Mesenchymal stem cell (in vitro differentiated cells and primary cell): ENCODE measurements at places on chromosomes 11 and 22.

DNA sequence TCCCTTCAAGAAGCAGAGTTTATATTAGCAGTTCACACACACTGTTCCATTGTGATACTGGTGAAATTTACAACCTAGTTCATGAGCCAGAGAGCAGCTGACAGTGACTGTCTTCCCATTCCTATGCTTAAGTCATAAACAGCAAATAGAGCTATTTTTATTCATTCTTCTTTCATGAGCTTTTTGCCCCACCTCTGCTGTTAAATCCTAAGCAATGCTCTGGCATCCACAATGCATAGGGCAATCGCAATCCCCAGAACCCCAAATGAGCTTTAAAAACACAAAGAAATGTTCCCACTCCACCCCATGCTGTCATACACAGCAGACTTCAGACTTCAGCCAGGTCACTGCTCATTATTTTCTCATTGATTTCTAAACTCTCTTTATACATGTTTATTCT, 307.5 kb downstream of the ETS1 start:
- no peaks in the 10 kb centered on the region for H3K36me3 ChIP-seq
- peaks cover 2% of the 10 kb centered on the region for H3K4me1 ChIP-seq
- no peaks in the 10 kb centered on the region for H3K27me3 ChIP-seq
- peak; percentile 75 for DNase-seq
- H3K4me3 ChIP-seq: no peak overlapping the region

DNA sequence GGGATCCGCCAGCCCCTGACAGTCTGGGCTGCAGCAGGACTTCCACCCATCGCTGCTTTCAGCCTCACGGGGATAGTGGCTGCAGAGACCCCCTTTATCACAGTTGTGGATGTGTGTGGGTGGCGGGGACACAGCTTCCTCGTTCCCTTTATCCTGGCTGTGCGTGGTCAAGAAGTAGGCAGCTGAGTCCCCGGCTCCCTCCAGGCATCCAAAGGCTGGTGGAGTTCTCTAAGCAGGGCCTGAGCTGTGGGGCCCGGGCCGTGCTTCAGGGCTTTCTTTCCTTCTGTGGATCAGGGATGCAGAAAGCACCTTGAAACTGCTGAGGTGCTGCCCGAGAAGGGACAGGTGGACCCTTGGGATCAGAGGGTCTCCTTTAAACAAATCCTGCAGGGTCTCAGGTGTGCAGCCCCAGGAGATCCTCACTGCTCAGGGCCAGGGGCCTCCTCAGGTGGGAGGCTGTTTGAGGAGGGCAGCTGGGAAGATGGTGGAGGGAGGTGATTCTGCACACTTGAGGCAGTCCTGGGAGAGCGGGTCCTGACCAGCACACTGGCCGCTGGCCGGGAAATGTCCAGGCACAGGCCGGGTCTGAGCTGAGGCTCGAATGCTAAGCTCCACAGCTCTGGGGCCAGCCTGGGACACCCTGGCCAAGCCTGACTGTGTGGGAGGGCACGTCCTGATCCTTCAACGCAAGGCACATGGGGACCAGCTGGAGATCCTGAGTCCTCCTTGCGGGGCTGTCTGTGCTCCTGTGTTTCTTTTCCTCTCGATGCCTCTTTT, 1024.3 kb downstream of the BRD1 start:
- H3K4me3 ChIP-seq: no peak overlapping the region
- H3K27me3 ChIP-seq: no peaks in the 10 kb centered on the region
- no peak for DNase-seq
- H3K4me1 ChIP-seq: no peaks in the 10 kb centered on the region

- peaks cover 55% of the 10 kb centered on the region for H3K27me3 ChIP-seq
- no peaks in the 10 kb centered on the region for H3K36me3 ChIP-seq
- DNase-seq: peak; percentile 38
- H3K27ac ChIP-seq: no peak overlapping the region
- H3K4me1 ChIP-seq: peaks cover 2% of the 10 kb centered on the region
Observed at GRCh38 chr22:43884600-43885318, 7.1 kb downstream of the PNPLA5 start.

DNA sequence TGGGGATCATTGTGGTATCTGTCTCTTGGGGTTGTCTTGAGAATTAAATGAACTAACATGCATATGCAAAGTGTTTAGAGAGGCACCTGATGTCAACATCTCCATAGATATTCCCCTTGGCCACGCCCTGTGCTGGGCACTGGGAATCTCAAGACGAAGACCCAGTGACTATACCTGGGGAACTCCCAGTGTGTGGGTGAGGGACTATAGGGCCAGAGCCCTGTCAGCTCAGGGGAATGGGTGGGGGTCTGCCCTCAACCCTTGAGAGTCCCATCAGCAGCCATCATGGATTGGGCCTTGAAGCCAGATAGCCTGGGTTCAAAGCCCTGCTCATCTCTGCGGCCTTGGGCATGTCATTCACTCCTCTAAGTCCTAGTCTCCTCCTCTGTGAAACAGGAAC, 21.6 kb upstream of the LMO1 start:
- no peak overlapping the region for H3K4me3 ChIP-seq
- no peaks in the 10 kb centered on the region for H3K36me3 ChIP-seq
- H3K27ac ChIP-seq: no peak overlapping the region
- peaks cover 33% of the 10 kb centered on the region for H3K27me3 ChIP-seq
- no peak for DNase-seq

DNA sequence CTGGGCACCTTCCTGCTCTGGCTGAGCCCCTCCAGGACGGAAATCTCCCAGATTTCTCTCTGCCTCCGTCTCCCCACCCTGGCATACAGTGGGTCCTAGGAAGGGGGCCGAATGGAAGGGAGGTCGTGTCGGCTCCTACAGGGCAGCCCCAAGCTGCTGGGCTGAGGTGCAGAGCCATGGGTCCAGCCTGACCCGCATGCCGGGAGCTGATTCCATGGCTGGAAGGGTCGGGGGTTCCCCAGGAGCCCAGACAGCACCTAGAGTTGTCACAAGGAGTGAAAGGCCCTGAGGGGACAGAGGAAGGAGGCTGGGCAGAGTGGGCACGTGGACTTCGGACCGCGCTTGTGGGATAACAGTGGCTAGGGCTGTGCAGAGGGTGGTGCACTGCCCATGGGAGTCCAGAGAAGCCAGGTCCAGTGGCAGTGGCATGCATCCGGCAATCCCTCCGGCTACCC, 16.5 kb downstream of the CCND1 start:
- H3K27ac ChIP-seq: no peak overlapping the region
- DNase-seq: no peak
- H3K4me1 ChIP-seq: peaks cover 17% of the 10 kb centered on the region
- no peaks in the 10 kb centered on the region for H3K27me3 ChIP-seq

DNA sequence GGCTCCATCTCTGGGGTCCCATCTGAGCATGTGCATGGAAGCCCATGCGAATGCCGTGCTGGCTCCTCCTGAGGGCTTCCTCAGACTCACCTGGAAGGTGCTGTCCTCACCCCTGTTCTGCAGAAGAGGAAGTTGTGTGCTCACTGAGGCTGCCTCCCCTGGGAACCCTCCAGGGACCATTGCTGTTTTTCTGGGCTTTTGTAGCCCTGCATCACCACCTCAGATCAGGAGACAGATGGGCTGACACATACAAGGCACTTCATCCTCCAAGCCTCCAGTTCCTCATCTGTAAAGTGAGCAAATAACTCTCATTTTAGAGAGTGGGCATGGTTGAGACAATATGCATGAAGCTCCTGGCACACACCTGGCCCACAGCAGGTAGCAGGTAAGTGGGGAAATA, 12.1 kb upstream of the LRRC32 start:
- DNase-seq: no peak
- H3K4me3 ChIP-seq: no peak overlapping the region

- no peaks in the 10 kb centered on the region for H3K36me3 ChIP-seq
- no peaks in the 10 kb centered on the region for H3K27me3 ChIP-seq
- no peak for DNase-seq
- H3K4me3 ChIP-seq: no peak overlapping the region
Observed at GRCh38 chr11:95768521-95768920, 21.1 kb downstream of the FAM76B start.

GRCh38 chr11:92850296-92850826, 119.1 kb upstream of the MTNR1B start:
- H3K27me3 ChIP-seq: no peaks in the 10 kb centered on the region
- peaks cover 2% of the 10 kb centered on the region for H3K36me3 ChIP-seq
- H3K4me1 ChIP-seq: peaks cover 5% of the 10 kb centered on the region
- H3K27ac ChIP-seq: no peak overlapping the region
- no peak for DNase-seq

DNA sequence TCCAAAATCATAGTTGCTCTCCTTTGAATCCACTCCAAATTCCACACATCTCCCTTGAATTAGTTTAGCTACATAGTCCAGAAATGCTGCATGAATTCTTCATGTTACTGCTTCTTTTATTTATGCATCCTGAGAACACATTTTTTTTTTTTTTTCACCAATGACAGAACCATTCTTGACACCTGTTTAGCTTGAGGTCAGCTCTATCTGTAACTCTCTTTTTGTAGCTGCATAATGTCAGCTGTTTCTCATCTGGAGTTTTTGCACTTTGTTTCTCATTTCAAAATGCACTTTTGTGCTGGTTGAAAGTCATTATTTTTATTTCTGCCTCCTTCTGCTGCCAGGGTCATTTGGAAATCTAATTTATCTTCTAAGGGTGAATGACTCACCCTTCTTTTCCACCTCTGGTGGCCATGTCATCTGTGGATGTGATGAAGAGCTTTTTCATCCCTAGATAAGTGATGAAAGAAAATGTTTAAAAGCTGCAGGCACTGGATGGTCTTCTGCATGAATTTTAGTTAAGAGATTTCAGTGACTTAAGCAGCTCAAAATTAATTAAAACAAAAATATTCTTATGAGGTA, 93.7 kb downstream of the JRKL start:
- H3K4me1 ChIP-seq: peaks cover 10% of the 10 kb centered on the region
- no peaks in the 10 kb centered on the region for H3K27me3 ChIP-seq
- no peak overlapping the region for H3K27ac ChIP-seq
- H3K4me3 ChIP-seq: no peak overlapping the region
- no peaks in the 10 kb centered on the region for H3K36me3 ChIP-seq

DNA sequence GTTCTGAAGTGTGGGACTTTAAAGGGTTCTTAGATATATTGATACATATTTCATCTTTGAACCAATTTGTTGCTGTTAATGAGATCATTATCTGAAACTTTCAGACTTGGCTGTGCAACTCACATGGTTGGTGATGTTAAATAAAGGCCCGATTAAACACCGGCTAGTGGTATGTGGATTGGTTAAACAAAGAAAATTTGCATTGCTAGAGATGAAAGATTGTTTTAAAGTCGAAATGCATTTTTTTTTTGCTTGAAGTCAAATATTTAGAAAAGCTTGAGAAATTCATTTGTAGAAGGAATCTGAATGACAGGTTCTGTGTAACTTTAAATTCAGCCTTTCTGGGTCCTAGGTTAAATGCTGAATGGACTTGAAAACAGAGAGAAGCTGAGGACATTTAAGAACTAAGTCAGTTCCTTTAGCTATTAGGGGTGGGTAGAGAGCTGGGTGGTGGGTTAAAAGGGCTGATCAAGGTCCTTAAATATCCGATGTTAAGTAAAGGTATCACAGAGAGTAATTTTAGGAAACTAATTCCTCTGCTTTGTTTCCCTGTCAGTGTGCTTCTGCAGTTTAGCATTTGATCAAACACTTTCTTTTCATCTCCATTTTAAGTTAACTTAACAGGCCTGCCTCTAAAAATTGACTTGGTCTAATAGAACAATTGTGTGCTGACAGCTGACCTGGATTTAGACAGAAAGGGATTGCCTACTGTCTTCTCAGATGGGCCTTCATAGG, 4.5 kb downstream of the ZNRF3 start:
- no peak overlapping the region for H3K27ac ChIP-seq
- no peaks in the 10 kb centered on the region for H3K36me3 ChIP-seq
- H3K4me3 ChIP-seq: no peak overlapping the region

DNA sequence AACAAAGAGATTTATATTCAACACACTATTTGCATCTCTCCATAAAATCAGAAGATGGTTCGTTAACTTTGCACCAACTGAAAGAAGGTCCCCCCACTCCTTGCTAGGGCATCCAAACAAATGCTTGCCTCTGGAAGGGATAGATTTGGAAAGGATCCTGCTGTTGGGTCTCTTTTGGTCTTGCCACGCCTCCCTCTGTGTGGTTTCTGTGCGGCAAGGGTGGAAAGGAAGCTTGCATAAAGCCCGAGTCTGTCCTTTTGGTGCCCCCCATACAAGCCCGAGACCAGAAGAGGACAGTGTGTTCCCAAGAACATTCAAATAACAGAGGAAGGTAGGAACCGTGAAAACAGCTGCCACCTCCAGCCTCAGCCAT, 15.1 kb downstream of the SCGB1A1 start:
- no peak for DNase-seq
- H3K4me3 ChIP-seq: no peak overlapping the region
- peaks cover 22% of the 10 kb centered on the region for H3K4me1 ChIP-seq
- no peaks in the 10 kb centered on the region for H3K27me3 ChIP-seq
- H3K36me3 ChIP-seq: no peaks in the 10 kb centered on the region

DNA sequence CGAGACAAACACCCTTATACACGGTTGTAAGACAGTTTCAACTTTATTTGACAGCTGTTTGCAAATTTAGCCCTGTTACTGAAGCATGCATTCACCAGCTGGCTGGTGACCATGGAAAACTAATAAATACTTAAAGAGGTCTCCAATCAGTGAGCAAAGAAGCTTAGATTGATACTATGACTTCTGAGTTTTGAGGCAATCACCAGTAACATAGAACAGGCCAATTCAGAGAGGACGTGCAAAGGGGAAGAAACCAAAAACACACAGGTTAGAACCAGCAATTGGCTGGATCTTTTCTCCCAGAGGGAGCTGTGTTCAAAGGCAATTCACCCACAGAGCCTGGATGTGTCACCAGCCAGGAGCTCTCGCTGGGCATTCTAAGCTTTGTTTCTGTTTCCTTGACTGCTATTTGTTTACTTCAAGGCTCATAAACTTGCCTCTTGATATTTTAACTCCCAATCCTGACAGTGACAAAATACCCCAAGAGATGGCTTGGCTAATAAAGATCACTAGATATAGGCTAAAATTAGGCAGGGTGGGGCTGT, 113.6 kb upstream of the MTMR2 start:
- H3K4me3 ChIP-seq: no peak overlapping the region
- peaks cover 3% of the 10 kb centered on the region for H3K4me1 ChIP-seq
- peak; percentile 90 for DNase-seq

DNA sequence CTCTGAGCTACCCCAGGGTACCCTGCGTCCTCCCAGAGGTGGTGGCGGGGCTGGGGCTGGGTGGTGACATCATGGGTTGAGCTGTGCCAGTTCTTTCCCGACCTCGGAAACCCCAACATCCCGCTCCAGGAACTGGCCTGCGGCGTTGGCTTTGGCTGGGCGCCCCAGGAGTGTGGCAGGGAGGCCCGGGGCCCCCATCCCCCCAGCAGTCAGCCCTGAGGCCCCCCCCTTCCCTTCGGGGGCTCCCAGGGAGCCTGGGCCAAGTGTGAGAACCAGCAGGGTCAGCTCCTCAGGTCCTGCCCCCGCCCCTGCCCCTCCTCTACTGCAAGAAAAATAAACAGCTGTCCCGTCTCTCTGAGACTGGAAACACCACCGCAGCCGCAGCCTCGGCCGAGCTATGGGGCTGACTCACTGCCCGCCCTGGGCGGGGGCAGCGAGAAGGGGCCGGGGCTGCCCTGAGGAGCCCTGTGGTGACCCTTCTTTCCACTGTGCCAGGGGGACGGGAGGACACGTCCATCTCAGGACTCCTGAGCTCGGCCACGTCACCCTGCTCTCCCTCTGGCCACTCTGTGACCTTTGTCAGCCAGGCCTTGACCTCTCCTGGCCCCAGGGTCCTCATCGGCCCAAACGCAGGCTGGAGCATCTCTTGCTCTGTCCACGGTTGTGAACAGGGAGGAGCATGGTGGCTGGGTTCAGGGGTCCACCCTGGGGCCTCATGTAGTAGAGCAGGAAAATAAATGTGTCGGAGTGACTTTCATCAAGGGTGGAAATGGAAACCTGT, 73.4 kb downstream of the WNT7B start:
- H3K4me1 ChIP-seq: peaks cover 40% of the 10 kb centered on the region
- peaks cover 55% of the 10 kb centered on the region for H3K27me3 ChIP-seq
- no peak overlapping the region for H3K27ac ChIP-seq
- H3K36me3 ChIP-seq: no peaks in the 10 kb centered on the region
- peak; percentile 82 for DNase-seq

GRCh38 chr11:75770102-75770501, 1.5 kb downstream of the DGAT2 start:
- no peak for DNase-seq
- peaks cover 18% of the 10 kb centered on the region for H3K4me1 ChIP-seq
- H3K36me3 ChIP-seq: peaks cover 18% of the 10 kb centered on the region
- peak overlapping the region; percentile 91 for H3K4me3 ChIP-seq
